Stimulated activated CD4-positive, alpha-beta T cell treated with anti-CD3 and anti-CD28 coated beads, Interleukin-15, amount 100 ng/mL, for 1 hour (primary cell): ENCODE measurements at places on chromosomes 7 and 10.

GRCh38 chr7:139071680-139072079, 35.8 kb upstream of the ZC3HAV1L start:
- DNase-seq = no peak

GRCh38 chr7:30994206-30995100, 30.7 kb downstream of the GHRHR start:
- DNase-seq = no peak

DNA sequence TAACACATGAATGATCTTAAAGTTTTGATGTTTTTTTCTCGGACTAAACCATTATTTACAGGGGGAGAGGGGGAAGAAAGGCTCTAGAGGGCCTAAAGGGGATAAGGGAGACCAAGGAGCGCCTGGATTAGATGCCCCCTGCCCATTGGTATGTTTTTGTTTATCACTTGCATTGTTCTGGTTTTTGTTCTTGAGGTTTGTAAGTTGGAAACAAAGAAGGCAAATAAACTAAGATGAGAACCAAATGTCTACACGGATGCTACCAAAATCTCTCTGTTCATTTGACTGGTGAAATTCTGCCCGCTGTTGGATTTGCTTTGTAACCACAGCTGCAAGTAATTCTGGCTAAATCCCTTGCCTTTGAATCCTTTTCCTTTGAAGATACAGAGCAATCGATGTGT, 99.8 kb upstream of the MACROH2A2 start:
- DNase-seq = no peak

DNA sequence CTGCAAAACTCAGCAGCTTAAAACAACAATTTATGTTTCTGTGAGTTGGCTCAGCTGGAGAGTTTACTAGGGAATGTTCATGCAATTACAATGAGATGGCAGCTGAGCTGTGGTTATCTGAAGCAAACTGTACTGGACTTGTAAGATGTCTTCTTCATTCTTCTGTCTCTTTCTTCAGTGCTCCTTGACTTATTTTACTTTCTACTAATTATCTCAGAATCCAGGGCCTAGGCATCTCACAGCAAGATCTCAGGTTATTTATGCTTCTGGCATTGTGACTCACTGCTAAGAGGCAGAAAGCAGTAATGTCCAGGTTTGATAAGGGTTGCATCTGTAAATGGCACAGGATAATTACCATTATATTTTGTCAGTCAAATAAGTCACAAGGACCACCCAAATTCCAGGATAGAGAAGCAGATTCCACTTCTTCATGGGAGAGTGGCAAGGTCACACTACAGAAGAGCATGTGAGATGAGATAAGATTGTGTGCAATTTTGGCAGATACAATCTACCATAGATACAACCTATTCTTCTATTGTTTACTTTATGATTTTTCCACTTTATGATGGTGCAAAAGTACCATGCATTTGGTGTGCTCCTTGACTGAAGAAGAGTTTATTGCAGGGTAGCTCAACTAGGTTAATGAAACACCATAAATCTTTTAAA, 16.8 kb downstream of the VIM start:
- no peak for DNase-seq

GRCh38 chr7:230274-230673, 37.9 kb downstream of the FAM20C start:
- DNase-seq = no peak

DNA sequence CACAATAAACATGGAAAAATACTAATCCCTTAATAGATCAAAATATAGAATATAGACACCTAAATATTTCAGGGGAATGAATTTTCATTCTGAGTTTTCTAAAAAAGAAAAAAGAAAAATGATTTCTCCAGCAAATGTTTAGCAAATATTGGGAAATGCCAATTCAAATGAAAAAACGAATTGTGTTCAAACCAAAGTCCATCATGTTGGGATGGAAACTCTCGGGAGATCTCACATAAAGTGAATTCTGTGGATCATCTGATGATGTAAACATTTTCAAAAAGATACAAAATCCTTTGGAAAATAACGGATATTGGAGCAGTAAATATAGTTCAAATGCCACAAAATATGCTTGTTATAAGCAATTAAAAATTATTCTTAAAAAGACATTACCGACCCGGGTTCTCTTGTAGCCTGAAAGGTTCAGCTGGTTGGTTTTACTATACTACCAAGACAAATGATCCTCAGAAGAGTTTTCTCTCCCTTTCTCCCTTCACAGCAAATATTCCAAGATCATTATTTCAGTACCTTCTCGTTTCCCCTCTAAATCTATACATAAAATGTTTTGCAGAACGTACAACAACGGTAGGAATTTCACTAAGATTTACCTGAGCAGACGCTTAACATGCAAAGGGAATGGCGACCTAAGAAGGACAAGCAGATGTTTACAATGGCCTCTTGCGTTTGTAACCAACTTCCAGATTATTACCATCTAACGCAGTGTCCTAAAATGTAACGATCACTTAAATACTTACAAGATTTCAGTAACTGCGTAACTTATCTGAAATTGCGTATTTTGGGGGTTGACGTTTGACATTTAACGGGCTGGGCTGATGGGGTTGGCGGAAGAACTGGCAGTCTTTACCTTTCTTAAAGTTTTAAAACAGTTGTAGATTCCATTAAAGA, 2.5 kb downstream of the HOXA13 start:
- DNase-seq = no peak

- DNase-seq = no peak
These were observed 25.2 kb downstream of the IRF5 start for GRCh38 chr7:128962899-128963298.

- no peak for DNase-seq
These were observed 95.3 kb upstream of the GNAI1 start for GRCh38 chr7:80039251-80039884.

- no peak for DNase-seq
These were observed 20.3 kb upstream of the HECTD2 start for GRCh38 chr10:91389636-91390512.

DNA sequence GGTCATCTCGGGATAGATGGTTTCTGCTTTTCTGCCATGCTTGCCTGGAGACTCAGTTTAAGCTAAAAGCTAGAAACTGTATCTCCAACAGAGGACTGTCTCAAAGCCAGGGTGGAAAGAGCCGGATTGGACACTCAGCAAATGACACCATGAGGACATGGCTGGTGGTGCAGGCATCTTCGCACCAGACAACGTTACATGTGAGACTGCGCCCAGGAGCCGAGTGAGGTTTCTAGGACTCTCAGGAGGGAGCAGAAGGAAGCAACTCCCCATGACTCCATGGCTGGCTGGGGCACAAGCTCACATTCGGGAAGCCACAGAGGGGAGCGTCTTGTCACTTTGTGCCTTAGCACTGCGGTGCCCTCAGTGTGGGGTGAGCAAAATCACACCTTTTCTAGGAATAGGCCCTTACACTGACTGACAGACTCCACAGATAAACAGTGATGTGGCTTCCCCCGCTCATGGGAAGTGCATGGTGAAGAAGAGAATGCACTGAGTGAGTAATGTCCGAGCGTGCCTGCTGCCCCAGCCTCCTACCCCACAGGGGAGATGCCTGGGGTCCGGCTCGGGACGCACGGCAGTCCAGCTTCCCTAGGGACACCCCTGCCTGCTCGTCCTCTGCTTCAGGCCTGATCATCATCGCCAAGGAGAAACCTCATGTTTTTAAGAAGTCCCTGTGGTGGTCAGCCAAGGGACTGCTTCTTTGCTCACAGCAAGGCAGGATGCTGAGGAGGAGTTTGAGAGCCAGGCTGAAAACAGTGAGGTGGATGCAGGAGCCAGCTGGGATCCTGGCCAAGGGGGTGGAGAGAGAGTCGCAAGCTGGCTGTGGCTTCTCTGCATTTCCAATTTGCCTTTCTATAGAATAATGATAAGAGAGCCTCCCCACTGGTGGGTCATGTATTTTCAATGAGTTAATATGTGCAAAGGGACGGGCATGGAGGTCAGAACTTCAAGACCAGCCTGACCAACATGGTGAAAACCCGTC, 52.2 kb upstream of the FXYD4 start:
- DNase-seq = no peak

DNA sequence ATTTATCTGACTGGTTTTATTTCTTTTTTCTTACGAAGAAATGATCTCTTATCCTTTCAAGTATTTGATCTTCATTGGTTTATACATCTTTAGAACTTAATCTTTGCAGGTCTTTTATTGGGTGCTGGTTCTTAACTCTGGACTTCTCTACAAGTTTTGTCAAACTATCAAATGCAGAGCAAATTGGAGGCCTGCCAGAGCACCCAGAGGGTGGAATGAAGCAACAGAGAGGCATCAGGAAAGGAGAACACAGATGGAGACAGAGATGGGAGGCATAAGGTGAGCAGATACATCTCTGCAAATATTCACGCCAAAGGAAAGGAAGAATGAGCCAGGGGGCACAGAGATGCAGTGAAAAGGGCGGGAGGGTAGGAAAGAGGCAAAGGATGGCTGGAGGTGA, 130.3 kb downstream of the PKD1L1 start:
- no peak for DNase-seq

- no peak for DNase-seq
These were observed 292.9 kb downstream of the DPP6 start for GRCh38 chr7:154345093-154345492.

GRCh38 chr10:69718951-69719350, 82.8 kb upstream of the COL13A1 start:
- DNase-seq = no peak

- DNase-seq = no peak
These were observed 287.9 kb downstream of the TNS3 start for GRCh38 chr7:47293884-47294555.

GRCh38 chr7:50826371-50827172, 43.9 kb upstream of the GRB10 start:
- DNase-seq = no peak

- DNase-seq = no peak
These were observed 283.5 kb upstream of the ADARB2 start for GRCh38 chr10:2020836-2021235.

- no peak for DNase-seq
These were observed 5.8 kb upstream of the ESYT2 start for GRCh38 chr7:158834878-158835784.

- DNase-seq = no peak
These were observed 247.3 kb downstream of the DOCK4 start for GRCh38 chr7:111958896-111959295.

DNA sequence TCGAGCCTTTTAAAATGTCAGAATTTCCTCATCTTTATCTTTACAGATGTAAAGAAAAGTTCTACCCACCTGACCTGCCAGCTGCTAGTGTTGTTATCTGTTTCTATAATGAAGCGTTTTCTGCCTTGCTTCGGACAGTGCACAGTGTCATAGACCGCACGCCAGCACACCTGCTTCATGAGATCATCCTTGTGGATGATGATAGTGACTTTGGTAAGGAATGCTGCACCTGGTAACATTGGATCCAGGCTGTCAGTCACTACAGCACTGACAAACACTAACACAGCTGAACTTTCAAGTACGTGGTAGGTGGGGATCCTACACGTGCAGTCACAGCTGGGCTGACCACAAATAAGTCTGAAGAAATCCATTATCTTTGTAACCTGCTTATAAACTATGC, 77.6 kb downstream of the GALNT11 start:
- DNase-seq = no peak

DNA sequence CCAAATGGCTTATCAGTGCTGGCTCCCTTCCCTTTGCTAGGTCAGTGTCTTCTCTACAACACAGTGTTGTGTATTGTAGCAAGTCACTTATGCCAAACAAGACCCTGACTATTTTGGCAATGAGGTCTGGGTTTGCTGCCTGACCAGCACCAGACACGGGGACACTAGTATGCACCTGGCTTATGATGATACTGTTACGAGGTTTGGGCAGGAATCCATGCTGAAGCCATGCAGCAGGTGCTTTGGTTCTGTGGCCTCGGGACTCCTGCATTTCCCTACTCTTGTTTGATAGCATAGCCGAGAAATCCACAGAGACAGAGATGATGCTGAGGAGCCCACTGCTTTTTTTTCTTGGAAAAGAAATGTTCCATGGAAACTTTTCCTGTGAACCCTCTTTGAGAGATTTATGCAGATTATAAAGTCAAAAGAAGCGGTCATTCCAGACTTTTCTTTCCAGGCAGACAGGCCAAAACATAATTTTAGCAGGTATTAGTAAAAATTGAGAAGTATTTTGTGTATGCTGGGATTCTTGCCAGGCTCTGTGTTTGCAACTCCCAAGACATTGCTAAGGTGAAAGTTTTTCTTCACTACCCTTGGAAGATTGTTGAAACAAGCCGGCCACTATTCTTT, 291.1 kb downstream of the BBS9 start:
- DNase-seq = no peak

DNA sequence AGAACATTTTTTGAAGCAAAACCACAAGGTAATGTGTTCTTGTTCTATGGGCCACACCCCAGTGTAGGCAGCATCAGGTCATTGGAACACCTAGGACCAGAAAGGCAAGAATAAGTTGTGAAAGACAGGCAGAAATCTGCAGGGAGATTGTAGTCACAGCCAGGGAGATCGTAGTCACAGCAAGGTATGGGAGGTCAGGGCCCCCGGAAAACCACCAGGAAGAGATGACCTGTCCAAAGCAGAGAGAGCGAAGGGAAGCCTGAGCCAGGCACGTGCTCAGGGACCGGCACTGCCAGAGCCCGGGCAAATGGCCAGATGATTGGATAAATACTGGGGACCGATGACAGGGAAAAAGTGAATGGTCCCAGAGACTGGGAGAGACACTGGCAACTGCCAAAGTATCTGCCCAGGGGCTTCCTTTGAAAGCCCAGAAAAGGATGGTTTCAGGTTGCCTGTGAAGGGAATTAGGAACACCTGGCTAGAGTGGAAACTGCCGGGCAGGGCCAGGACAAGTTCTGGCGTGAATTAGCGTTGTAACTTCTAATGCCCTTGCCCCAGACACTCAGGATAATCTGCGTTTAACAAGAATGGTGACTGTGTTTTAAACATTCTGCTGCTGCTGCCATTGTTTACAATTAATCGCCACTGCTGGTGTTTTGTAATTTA, 3.9 kb upstream of the NOBOX start:
- no peak for DNase-seq

- DNase-seq = no peak
These were observed 196.3 kb downstream of the DNAJC1 start for GRCh38 chr10:21807180-21807579.

GRCh38 chr7:95619921-95620320, 23.6 kb upstream of the PDK4 start:
- DNase-seq = no peak

DNA sequence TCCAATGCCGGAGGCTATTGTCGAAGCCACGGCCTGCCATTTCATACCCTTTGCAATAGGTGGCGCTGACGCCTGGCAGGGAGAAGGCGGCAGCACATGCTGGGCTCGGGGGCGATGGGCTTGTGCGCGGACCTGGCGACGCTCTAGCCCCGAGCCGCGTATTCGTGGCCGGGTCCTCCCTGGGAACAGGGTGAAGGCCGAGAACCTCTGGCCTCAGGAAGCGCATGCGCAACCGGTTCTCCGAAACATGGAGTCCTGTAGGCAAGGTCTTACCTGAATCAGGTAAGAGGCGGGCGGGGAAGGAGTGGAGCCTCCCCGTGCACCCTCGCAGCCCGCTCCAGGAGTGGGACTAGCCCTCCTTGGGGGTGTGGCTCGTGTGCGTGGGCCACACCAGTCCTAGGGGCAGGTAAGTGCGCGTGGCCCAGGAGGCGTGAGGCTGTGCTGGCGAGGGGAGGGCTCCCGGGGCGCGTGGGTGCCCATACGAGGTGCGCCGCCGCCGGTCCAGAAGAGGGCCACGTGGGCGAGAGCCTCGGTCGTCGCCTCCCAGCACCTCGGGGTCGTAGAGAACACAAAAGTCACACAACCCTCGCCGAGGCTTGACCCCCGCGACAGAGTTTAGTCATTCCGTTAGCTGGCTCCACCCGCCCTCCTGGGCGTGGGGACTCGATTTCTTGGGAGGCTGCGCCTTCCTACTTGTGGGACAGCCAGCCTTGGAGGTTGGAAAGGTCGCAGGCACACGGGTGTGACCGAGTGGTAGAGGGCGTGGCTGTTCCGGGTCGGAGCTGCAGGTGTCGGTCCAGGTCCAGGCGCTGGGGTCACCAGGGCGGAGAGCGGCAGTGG, 5.6 kb upstream of the MEST start:
- DNase-seq = peak; percentile 16
